ENCODE measurements at places on chromosomes 16 and 17.

- no peak for DNase-seq
Measured at GRCh38 chr16:63061319-63061718, 1025.1 kb upstream of the CDH8 start.

DNA sequence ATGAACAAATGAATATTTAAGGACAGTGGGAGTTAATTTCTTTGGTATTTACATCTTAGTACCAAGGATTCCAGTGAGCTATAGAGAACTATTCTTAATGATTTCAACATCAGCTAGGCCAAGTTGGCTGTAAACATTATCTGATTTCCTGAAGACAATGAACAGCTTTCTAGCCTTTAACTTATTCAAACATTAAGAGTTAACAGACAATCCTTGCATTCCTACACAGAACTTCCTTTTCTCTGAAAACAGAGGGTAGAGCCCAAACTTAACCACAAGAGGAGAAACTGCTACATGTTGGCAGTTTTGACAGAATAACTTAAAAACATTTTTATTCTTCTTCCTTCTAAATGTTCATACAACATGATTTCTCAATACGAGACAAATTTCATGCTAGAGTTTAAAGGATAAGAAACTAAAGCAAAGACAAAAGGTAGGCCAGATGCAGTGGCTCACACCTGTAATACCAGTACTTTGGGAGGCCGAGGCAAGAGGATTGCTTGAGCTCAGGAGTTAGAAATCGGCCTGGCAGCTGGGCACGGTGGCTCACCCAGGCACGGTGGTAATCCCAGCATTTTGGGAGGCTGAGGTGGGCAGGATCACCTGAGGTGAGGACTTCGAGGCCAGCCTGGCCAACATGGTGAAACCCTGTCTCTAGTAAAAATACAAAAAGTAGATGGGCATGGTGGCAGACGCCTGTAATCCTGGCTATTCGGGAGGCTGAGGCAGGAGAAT lies 4.4 kb downstream of the CRLF3 start:
- DNase-seq: no peak

DNA sequence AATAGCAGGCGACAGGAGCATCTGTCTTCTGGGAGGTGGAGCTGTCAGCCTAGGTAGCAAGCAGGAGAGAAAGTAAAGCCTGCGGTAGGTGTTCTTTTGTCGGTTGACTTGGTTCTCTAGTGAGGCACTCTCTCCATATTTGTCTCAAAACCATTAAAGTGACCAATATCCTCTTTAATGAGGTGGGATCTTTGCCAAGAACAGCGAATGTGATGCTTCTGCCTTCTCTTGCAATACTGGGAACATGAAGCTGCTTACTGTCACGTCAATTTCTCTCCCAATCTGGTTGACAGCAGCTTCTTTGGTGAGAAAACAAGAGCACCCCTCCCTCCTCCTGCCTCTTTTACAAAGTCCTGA lies 176.7 kb downstream of the ABCC12 start:
- no peak for DNase-seq

GRCh38 chr17:70190959-70191805 lies 21.9 kb downstream of the KCNJ2 start:
- DNase-seq: no peak

DNA sequence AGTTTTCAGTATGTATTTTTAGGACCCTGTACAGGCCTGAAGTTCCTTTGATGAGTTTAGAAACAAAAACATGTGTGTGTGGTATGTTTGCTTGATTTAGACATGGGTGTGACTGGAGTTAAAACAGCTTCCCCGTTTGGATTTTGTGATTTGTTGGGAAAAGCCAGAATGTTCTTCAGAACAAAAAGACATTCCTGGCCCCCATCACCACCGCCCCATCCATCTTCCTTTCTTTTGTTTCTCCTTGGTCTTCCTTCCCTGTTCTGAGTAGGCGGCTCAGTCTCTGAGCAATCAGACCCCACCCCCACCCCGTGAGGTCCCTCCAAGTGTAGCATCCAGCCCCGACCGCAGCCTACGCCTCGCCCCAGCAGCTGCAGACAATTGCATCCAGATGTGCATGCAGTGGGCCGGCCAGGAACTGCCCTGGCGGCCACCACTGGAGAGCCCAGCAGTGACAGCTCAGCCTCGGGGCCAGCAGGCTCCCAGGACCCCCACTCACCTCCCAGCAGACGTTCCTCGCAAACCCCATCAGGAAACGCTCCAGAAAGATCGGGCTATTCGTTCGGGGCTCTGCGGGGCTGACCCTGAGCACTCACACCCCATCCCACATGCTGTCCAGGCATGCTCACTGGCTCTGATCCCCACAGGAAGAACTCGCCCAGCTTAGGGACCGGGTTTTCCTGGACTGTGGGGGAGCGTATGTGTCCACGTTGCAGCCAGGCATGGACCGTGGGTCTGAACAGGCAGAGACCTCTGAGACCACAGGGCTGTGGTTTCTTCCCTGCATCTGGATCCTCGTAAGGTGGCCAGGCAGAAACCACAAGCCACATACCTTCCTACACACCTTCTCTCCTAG lies 99.8 kb upstream of the CDH5 start:
- no peak for DNase-seq

GRCh38 chr16:65743558-65743957 lies 621.7 kb upstream of the CDH11 start:
- no peak for DNase-seq

DNA sequence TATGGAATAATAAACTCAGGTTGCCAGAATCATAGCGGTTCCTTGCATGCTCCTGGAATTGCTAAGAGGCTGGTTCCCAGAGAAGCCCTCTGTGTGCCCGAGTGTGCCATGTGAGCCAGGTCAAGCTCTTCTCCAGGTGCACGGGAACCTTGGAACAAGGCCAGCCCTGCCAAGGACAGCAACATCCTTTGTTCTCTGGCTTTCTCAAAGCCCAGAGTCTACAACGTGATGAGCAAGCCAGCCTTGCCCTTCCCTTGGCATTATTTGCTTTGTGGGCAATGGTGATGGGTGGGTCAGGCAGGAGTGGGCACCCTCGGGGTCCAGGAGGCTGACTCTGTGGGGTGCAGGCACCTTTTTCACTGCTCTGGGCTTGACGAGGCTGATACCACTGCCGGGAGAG lies 14.2 kb upstream of the SEC14L1 start:
- no peak for DNase-seq

Measured in stimulated activated CD8-positive, alpha-beta memory T cell treated with anti-CD3 and anti-CD28 coated beads, Interleukin-12 subunit alpha, Interleukin-12 subunit beta, amount 100 ng/mL, for 1 hour (primary cell).